ENCODE measurements at places on chromosomes 2 and 18. TPM values are rescaled to one million over a fixed set of nuclear protein-coding genes. Genes with fewer than 3 reads are reported as not detected.

The AMER3 gene
- total RNA-seq: not detected

The UCN gene
- total RNA-seq: 2.0 TPM

The ATOH8 gene
- 7.8 TPM for total RNA-seq

The RAB17 gene
- total RNA-seq: not detected

The FRZB gene
- total RNA-seq: 0.06 TPM

The ANKAR gene
- 1.3 TPM for total RNA-seq

The FKBP1B gene
- 10.1 TPM for total RNA-seq

The TBR1 gene
- total RNA-seq: not detected

The PDE1A gene
- total RNA-seq: 0.14 TPM

The SH3RF3 gene
- total RNA-seq: 0.63 TPM

The PSMG2 gene
- total RNA-seq: 60.5 TPM

The CXCR1 gene
- total RNA-seq: not detected

The GALNT14 gene
- total RNA-seq: 44.9 TPM

The ANKRD62 gene
- not detected for total RNA-seq

The EMILIN1 gene
- 0.64 TPM for total RNA-seq

The IL37 gene
- not detected for total RNA-seq

The PRR30 gene
- total RNA-seq: not detected

The C1QL2 gene
- total RNA-seq: 0.28 TPM

The FASTKD2 gene
- total RNA-seq: 33.7 TPM

The ST8SIA5 gene
- not detected for total RNA-seq

The ACVR1C gene
- 0.08 TPM for total RNA-seq

The MTCL1 gene
- total RNA-seq: 73.7 TPM

The CRYBA2 gene
- total RNA-seq: not detected

The ZNF514 gene
- 5.3 TPM for total RNA-seq

The NEU2 gene
- not detected for total RNA-seq

The TTN gene
- total RNA-seq: 0.01 TPM

The TMX3 gene
- total RNA-seq: 24.2 TPM

The CAPN14 gene
- total RNA-seq: not detected

The CTLA4 gene
- not detected for total RNA-seq

The CLEC4F gene
- not detected for total RNA-seq

The GCG gene
- total RNA-seq: not detected

The GPR17 gene
- total RNA-seq: 0.19 TPM

The RAD51AP2 gene
- not detected for total RNA-seq

The ATP9B gene
- 18.7 TPM for total RNA-seq

The ALPI gene
- not detected for total RNA-seq

The CFAP210 gene
- total RNA-seq: 0.18 TPM

The VIT gene
- not detected for total RNA-seq

The NAT8 gene
- total RNA-seq: not detected

The CHRNA1 gene
- total RNA-seq: not detected

The PECR gene
- 15.3 TPM for total RNA-seq

The LDAH gene
- 18.0 TPM for total RNA-seq

The PGAP1 gene
- 1.7 TPM for total RNA-seq

The ANKRD30BL gene
- total RNA-seq: not detected

The HAAO gene
- not detected for total RNA-seq

The AAK1 gene
- 17.9 TPM for total RNA-seq

The ZBTB7C gene
- not detected for total RNA-seq

The MC5R gene
- total RNA-seq: not detected

The CYBRD1 gene
- 35.8 TPM for total RNA-seq

The RBKS gene
- total RNA-seq: 8.1 TPM

The RFTN2 gene
- not detected for total RNA-seq

The LYPD1 gene
- 12.0 TPM for total RNA-seq

The GPR45 gene
- total RNA-seq: not detected

The MARCHF7 gene
- total RNA-seq: 57.8 TPM

The KCNG2 gene
- total RNA-seq: not detected

The B3GNT7 gene
- total RNA-seq: 2.8 TPM

The NCK2 gene
- 27.2 TPM for total RNA-seq

The PAX8 gene
- total RNA-seq: 1.5 TPM

The CAD gene
- total RNA-seq: 70.4 TPM
